ENCODE measurements at places on chromosomes 7 and 10.
A peak's percentile ranks its signal among the peaks of the same experiment; 100 is the strongest.

GRCh38 chr10:15842556-15843169 lies 17.6 kb downstream of the MINDY3 start:
- peak; percentile 15 for DNase-seq

GRCh38 chr10:73743327-73743904 lies 756 bp upstream of the SEC24C start:
- no peak for DNase-seq

GRCh38 chr10:98446661-98447221 lies at the start of gene HPS1:
HPS1 (minus strand) TSS chr10:98446935; CDS start chr10:98443240, 3,695 bp downstream.
- peak; percentile 73 for DNase-seq

- DNase-seq: no peak
Observed at GRCh38 chr10:49768731-49769130, 6.6 kb upstream of the OGDHL start.

GRCh38 chr10:31687663-31688482 lies 240.8 kb downstream of the ARHGAP12 start:
- DNase-seq: no peak

DNA sequence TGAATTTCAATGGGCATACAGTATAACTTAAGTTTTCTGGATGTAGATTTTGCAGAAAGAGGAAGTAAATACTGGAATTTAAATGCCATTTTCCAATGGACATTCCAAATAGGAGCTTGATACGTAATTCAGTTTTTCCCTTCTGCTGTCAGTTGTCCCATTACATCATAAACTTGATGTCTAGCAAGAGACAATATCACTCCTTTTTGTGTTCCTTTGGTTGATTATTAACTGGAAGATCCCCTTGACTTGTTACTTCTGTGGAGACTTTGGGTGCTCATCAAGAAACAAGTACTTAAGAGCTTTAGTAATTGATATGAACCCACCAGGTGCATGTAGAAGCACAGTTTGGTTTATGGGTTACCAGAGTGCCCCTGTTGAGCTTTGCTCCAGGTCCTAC lies 116.1 kb downstream of the ST7 start:
- DNase-seq: no peak

- no peak for DNase-seq
Observed at GRCh38 chr10:13383399-13383761, 35.3 kb upstream of the SEPHS1 start.

DNA sequence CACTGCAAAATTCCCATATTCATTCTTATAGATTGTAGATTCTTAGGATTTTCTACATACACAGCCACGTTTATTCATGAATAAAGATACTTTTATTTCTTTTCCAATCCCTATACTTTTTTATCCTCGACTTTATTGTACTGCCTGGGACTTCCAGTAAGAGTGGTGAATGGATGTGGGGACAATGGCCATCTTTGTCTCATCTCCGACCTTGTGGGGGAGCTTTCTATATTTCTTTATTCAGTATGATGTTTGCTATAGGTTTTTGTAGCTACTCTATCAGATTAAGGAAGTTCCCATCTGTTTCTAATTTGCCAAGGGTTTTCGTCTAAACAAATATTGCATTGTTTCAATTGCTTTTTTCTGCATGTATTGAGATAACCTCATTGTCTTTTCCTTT lies 184.3 kb downstream of the FOXP2 start:
- DNase-seq: no peak
